ENCODE measurements at places on chromosomes 6 and 20. TPM values are rescaled to one million over a fixed set of nuclear protein-coding genes. Genes with fewer than 3 reads are reported as not detected.

Gene VWA7
- total RNA-seq: 2.0 TPM

Gene BPIFB2
- total RNA-seq: 1.9 TPM

Gene FOXC1
- total RNA-seq: 0.33 TPM

Gene BNIP5
- not detected for total RNA-seq

Gene COL19A1
- 0.25 TPM for total RNA-seq

Gene SAPCD1
- 2.6 TPM for total RNA-seq

Gene MTFR2
- total RNA-seq: 0.08 TPM

Gene PPIL6
- 0.17 TPM for total RNA-seq

Gene SMIM26
- 52.6 TPM for total RNA-seq

Gene F13A1
- total RNA-seq: 4.9 TPM
